ENCODE measurements at places on chromosomes 2 and 18.

DNA sequence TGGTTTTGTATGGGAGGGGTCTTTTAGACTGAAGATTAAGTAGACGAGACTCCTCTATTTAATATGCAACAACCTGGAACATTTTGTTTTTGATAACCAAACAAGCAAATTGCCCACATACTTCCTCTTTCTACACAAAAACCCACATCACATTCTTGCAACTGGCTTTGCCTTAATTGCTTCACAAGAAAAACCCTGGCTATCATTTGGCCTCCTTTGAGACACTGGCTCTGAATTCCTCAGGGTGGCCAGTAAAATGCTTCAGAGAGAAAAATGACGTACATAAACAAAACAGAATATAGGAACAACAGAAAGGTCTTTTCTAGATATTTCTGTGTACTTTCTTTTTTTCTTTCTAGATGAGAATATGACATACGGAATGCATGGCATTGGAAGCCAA, 103.0 kb downstream of the TRIB2 start:
- DNase-seq: no peak

DNA sequence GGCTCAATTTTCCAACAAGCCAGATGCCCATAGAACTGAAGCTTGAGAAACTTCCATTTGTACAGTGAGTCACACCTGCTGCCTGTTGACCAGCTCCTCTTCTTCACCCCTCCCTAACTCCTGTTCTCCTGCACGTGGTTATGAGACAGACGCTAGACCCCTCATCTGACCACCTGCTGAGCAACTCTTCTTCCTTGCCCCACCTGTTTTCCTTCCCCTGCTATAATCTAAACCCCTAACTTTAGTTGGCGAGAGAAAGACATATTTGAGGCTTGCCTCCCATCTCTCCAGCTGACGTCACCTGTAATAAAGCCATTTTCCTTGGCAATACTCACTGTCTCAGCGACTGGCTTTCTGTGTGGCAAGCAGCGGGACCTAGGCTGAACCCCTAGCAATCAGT, 22.3 kb upstream of the ITM2C start:
- no peak for DNase-seq

DNA sequence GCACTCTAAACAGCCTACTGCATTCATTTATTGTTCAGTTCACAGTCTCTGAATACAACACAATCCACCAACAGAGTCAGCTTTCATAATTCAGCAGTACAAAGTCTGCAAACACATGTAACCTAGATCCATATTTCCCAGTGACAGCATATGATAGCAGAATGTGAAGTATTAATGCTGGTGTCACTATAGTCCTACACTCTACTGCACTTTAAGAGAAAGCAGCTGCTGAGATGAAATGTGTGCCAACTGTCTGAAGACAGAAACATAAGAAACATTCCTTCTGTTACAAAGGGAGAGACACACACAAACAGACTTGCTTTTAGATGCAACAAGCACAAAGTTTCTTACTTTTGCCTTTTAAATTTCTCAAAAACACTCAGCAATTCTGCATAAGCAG, 441.8 kb downstream of the ZEB2 start:
- no peak for DNase-seq

- no peak for DNase-seq
Measured at GRCh38 chr2:230216489-230216888, 3.3 kb downstream of the SP110 start.

- no peak for DNase-seq
Measured at GRCh38 chr2:206160125-206160806, 571 bp downstream of the EEF1B2 start.

GRCh38 chr18:52288403-52289004, 51.5 kb upstream of the DCC start:
- DNase-seq: no peak

DNA sequence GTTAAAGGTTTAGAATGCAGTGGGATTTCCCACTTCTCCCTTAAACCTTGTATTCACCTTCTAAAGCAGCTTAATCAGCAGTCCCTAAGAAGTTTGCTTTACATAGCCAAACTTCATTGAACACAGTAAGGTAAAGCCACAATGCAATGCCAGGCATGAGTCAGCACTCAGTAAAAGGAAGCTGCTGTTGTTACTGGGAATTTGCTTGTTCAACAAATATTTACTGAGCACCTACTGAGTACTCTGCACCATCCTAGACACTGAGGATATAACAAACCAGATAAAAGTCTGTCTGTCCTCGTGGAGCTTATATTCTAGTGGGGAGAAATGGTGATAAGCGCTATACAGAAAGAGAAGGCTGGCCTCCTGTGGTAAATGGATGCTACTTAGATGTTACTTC, 162.7 kb downstream of the PKP4 start:
- no peak for DNase-seq

GRCh38 chr2:160076914-160077313, 14.5 kb upstream of the PLA2R1 start:
- no peak for DNase-seq

- DNase-seq: no peak
Measured at GRCh38 chr2:86066007-86066578, 39.6 kb downstream of the POLR1A start.

- no peak for DNase-seq
Measured at GRCh38 chr2:56170504-56170903, 13.3 kb upstream of the CCDC85A start.
